ENCODE measurements at places on chromosomes 12 and 14.
A peak's percentile ranks its signal among the peaks of the same experiment; 100 is the strongest.

GRCh38 chr14:77124345-77125280 lies 17.0 kb downstream of the ZDHHC22 start:
- DNase-seq: peak; percentile 62

- no peak for DNase-seq
These were observed 170.6 kb upstream of the DIO2 start for GRCh38 chr14:80381807-80382363.

- DNase-seq: no peak
These were observed 10.2 kb upstream of the SLC17A8 start for GRCh38 chr12:100346660-100347059.

- no peak for DNase-seq
These were observed 4.5 kb upstream of the PNMA1 start for GRCh38 chr14:73718418-73719251.

DNA sequence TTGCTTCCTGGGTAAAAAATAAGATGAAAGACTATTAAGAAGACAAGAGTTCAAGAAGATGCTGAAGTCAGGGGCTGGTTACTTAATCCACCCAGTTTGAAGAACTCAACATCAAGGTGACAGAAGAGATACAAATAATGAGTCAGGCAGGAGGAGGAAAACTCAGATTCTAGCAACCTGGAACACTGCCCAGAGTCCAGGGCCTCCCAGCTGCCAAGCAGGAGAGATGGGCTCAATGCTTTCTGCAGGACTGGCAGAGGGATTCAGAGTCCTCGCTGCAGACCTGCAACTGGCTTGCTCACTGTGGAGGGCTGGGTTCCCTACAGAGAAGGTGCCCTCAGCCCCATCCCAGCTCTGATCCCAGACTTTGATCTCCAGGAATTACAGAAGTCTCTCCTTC lies 28.6 kb upstream of the CEBPE start:
- no peak for DNase-seq

GRCh38 chr12:1093166-1093751 lies 102.2 kb downstream of the ERC1 start:
- peak; percentile 82 for DNase-seq

DNA sequence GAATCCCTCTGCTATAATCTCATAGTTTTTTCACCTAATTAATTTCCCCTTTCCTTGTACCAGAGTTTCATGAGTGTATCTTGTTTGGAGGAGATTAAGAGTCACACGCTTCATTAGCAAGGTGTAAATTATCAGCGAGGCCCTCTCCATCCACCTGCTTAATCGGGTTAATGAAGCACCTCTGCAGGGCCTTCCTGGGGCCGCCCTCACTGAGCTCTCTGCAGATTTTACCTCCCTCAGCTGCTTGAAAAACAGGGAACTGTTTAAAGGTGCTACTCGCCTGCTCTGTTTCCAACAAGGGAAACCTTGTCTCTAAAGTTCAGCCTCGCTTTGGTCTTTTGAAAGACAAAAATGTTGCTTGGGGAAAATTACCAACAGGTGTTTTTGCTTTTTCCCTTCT lies 35.8 kb downstream of the OTX2 start:
- DNase-seq: no peak

DNA sequence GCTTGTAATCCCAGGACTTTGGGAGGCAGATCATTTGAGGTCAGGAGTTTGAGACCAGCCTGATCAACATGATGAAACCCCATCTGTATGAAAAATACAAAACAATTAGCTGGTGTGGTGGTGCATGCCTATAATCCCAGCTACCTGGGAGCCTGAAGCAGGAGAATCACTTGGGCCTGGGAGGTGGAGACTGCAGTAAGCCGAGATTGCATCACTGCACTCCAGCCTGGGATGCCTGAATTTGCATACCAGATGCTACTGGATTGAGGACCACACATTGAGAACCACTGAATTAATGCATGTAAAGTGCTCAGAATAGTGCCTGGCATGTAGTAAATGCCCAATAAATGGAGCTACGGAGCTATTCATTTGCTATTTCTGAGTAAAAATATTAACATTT lies 14.9 kb upstream of the MYH7 start:
- DNase-seq: no peak

DNA sequence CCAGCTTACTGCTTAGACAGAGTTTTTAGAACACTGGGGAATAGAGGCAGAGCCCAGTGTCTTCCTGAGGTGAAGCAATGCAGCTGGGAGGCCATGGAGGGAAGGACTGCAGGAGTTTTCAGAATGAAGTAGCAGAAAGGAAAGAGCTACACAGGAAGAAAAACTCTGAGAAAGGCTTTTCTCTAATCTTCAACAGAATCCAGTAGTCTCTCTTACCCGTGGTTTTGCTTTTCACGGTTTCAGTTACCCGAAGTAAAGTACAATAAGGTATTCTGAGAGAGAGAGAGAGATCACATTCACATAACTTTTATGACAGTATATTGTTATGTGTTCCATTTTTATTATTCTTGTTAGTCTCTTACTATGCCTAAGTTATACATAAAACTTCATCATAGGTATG lies 761.6 kb downstream of the BCL11B start:
- no peak for DNase-seq

DNA sequence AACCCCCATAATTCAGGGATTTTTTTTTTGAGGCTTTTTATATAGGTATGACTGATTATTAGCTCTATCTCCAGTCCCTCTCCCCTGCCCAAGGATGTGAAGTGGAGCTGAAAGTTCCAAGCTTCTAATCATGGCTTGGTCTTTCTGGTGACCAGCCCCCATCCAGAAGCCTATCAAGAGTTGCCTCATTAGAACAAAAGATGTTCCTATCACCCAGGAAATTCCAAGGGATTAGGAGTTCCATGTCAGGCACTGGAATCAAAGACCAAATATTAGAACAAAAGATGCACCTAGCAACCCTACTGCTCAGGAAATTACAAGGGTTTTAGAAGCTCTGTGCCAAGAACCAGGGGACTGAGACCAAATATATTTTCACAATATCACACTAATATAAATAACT lies 29.9 kb downstream of the LRP6 start:
- DNase-seq: no peak

DNA sequence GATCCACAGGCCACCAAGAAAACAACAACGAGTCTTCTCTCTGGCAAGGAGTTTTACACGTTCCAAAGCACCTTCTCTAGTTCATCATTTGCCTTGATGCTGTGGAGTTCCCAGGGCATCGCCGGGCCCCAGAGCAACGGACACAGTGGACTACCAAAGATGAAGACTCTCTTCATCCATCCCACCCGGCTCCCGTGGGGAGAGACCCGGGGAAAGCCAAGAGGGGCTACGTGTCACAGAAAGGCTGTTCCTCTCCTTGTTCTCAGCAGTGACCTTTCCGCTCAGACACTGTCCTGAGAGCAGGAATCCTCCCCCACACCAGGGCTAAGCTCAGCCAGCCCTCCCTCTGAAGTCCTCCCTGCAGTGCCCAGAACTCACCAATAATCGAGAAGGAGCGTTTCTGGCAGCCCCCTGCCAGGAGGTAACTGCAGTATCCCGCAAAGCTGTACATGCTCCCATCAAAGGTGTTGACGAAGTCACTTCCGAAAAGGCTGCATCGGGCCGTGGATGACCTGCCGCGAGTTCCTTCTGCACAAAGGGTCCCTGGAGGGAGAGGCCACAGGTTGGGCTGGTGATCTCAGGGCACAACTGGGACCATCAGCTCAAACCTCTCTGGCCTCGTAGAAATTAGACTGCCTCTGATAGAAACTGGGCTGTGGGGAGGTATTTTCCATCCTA lies 3.5 kb downstream of the VWF start:
- DNase-seq: no peak

DNA sequence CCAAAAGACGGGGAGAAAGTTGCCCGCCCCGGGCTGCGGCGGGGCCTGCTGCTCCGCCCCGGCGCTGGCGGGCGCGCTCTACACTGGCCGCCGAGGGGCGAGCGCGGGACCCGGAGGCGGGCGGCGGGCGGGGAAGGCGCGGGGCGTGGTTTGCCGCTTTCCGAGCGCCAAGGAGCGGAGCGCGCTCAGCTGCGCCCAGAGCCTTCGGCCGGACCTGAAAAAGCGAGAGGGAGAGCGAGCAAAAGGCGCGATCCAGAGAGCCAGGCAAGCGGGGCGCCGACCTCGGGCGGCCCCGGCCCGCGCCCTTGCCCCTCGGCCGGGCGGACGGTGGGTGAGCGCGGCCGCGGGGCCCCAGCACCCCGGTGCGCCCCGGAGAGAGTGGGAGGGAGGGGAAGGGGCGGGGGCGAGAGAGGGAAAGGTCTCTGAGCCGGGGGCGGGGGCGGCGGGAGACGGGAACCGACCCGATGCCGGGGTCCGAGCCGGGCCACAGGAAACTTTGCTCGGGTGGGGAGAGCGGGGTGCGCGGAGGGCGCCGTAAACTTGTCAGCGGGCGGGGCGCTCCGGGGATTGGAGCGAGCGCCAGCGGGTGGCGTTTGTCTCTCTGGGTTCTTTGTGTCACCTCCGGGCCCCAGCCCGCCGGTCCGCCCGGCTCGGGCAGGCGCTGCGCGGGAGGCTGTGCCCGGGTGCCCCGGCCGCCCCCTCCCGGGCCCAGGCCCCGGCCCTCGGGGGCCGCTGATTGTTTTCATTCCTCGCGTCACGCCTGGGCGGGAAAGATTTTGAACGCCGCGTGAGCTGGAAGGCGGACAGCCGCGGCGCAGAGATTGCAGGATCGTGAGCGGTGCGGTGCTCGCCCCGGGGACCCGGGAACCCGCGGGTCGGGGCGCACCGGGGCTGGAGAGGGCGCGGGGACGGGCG lies at the start of gene SYNE2:
SYNE2 (plus strand) TSS at position 188 of the 915 bp plus-strand sequence. CDS start 56,145 bp downstream, outside the sequence.
- DNase-seq: peak; percentile 80

DNA sequence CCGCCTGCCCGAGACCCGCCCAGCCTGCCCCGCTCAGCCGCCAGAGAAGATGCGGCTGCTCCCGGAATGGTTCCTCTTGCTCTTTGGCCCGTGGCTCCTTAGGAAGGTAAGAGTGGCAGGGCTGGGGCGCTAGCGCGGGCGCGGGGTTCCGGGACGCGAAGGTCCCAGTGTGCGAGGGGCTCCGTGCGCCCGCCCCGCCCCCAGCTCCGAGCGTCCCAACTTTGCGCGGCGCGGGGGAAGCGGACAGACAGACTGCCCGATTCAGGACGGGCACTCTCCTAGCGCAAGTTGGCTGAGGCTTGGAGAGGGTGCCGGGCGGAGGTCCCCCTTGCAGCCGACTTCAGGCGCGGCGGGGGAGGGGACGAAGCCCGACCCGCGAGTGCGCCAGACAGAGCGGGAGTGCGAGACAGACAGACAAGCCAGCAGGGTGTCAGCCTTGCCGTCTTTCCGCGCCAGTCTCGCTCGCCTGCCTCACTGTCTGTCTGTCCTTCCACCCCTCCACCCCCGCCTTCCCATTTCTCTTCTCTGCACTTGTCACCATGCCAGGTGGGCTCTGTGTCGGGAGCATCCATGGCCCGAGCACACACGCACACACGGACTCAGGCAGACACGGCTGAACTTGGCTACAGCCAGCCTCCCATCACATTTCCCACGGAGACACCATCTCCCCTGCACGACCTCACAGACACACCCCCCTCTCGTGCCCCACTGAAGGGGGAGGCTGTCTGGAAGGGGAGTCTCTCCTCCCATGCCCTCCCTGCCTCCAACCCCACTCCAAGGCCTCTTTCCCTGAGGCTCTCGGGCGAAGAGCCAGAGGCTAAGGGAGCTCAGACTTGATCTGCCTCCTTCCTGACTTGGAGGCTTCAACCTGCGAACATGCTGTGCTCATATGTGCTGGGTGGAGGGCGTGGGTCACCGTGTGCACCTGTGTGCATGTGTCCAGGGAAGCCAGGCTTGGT lies 606 bp downstream of the NXPH4 start:
- DNase-seq: no peak

DNA sequence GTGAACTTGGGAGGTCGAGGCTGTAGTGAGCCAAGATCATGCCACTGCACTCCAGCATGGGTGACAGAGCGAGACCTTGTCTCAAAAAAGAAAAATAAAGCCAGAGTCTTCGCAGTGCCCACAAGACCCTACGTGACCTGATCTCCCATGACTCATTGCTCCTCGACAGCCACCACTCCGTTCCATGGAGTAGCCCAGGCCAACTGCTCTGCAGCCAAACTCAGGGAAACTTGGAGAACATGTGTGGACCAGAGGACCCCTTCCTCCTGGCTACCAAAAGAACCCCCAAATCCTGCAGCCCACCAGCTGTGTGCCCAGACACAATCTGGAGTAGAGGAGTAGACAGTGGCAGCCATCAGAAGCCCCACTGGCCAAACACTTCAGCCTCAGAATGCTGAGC lies 32.1 kb upstream of the PPP2R5C start:
- no peak for DNase-seq

GRCh38 chr14:104192146-104192882 lies 53.9 kb downstream of the KIF26A start:
- DNase-seq: no peak

GRCh38 chr12:107590413-107590812 lies 95.2 kb upstream of the PWP1 start:
- no peak for DNase-seq

GRCh38 chr14:94571950-94572349 lies 9.3 kb upstream of the SERPINA5 start:
- no peak for DNase-seq
